ENCODE measurements at places on chromosomes 12 and 14.

DNA sequence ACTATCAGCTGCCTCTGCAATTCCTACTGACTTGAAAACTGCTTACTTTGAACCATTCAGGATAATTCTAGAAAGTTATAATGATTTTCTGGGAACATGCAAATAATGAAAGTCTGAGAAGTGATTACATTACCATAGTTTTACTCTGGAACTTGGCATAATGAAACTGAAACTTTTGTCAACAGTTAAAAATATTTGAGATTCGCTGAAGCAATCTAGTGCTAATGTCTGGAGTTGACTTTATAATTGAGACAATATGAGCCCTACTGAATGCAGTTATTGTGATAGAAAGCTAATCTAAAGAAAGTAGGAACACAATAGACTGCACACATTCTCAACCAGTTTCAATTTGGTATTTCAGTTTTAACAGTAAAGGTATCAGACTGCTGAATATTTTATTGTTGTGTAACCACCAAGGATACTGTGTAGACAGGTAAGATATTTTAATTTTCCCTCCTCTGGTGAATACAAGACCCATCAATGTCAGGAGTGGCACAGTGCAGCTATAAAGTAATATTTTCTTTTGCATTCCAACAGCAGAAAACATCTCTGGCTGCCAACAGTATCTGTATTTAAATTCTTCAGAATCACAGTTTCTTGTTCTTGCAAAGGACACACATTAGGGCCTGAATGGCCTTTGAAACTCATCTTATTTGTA, 483.5 kb downstream of the ATP23 start:
- H3K27me3 ChIP-seq: no peaks in the 10 kb centered on the region
- no peak overlapping the region for H3K4me3 ChIP-seq
- no peaks in the 10 kb centered on the region for H3K36me3 ChIP-seq

- no peak overlapping the region for H3K4me3 ChIP-seq
- H3K27ac ChIP-seq: no peak overlapping the region
- DNase-seq: no peak
- H3K36me3 ChIP-seq: no peaks in the 10 kb centered on the region
- H3K27me3 ChIP-seq: no peaks in the 10 kb centered on the region
- H3K4me1 ChIP-seq: peaks cover 31% of the 10 kb centered on the region
These were observed 23.3 kb upstream of the APPL2 start for GRCh38 chr12:105259226-105259625.

DNA sequence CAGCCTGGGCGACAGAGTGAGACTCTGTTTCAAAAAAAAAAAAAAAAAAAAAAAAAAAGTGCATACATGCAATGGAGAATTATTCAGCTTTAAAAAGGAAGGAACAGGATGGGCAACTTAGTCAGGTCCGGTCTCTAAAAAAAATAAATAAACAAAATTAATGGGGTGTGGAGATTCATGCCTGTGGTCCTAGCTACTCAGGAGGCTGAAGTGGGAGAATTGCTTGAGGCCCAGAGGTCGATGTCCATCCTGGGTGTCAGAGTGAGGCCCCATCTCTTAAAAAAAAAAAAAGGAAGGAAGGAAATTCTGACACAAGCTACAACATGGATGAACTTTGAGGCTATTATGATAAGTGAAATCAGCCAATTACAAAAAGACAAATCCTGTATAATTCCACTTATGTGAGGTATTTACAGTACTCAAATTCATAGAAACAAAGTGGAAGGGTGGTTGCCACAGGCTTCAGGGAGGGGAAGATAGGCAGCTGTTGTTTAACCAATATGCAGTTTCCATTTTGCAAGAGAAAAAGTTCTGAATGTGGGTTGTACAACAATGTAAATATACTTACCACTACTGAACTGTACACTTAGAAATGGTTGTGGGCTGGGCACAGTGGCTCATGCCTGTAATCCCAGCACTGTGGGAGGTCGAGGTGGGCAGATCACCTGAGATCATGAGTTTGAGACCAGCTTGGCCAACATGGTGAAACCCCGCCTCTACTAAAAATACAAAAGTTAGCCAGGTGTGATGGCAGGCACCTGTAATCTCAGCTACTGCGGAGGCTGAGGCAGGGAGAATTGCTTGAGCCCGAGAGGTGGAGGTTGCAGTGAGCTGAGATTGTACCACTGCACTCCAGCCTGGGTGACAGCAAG, 12.3 kb upstream of the APOF start:
- H3K27me3 ChIP-seq: no peaks in the 10 kb centered on the region
- DNase-seq: no peak
- H3K4me1 ChIP-seq: no peaks in the 10 kb centered on the region
- H3K4me3 ChIP-seq: no peak overlapping the region
- H3K27ac ChIP-seq: no peak overlapping the region

DNA sequence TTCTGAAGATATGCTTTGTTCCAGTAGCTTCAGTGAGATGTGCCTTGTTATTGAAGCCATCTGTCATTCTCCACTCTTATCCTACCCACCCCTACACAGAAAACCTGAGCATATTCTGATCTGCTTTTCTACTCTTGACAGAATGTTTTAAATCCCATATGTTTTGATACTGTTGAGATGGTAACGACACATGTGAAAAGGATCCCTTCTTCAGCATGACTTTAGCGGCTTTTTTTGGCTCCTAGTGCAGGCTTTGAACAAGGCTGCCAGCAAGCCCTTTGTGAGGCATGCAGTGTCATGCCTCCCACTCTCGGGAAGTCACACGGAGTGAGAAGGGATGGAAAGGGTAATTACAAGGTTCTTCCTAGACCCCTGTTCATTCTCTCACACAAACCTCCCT, 228.8 kb upstream of the RGS6 start:
- no peaks in the 10 kb centered on the region for H3K27me3 ChIP-seq
- H3K27ac ChIP-seq: no peak overlapping the region
- no peak for DNase-seq
- peaks cover 81% of the 10 kb centered on the region for H3K36me3 ChIP-seq
- H3K4me3 ChIP-seq: no peak overlapping the region
- peaks cover 10% of the 10 kb centered on the region for H3K4me1 ChIP-seq

- no peaks in the 10 kb centered on the region for H3K4me1 ChIP-seq
- H3K4me3 ChIP-seq: no peak overlapping the region
- H3K36me3 ChIP-seq: no peaks in the 10 kb centered on the region
- DNase-seq: no peak
- no peak overlapping the region for H3K27ac ChIP-seq
These were observed 1028.7 kb downstream of the AACS start for GRCh38 chr12:126093908-126094307.

All from RWPE2 (cell line).